ENCODE measurements at places on chromosomes 5 and 9.

DNA sequence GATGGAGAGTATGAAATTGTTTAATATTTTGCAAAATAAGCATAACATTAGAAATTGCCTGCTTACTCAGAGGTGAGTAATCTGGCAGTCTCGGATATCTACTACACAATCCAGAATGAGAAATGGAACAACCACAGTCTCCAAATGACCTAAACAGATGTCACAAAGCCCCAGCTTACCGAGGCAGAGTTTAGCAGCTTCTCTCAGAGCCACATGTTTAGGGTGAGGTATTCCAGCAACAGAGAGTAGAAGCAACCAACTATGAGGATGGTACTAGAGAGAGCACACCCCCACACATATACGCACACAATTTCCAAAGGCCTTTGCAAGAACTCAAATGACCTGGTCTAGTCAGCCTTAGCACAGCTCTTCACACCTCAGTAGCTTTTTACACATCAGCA is 122.7 kb upstream of the LPAR1 start:
- peak; percentile 82 for DNase-seq

GRCh38 chr9:27856054-27856453 is 282.8 kb upstream of the C9orf72 start:
- no peak for DNase-seq

DNA sequence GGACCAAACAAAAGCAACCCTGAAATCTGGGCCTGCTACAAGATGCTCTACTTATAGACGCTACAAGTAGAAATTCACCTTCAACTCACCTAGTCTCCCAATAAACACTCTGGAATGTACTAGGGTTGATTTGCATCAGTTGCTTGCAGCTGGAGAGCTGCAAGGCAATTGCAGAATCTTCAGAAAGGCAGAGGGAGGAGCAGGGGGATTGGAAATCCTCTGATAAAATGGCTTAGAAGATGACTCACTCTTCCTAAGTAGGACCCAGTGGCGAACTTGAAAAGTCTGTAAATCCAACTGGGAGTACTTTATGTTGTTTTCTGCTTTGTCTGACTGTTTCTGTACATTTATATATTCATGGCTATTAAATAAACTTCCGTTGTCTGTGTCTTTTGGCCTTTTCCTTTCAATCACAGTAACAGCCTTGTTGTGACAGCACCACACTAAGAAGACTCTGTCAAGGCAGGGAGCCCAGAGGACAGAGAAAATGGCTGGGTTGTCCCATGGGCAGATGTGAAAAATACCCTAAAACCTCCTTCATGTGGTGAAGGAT is 14.7 kb upstream of the MLLT3 start:
- no peak for DNase-seq

DNA sequence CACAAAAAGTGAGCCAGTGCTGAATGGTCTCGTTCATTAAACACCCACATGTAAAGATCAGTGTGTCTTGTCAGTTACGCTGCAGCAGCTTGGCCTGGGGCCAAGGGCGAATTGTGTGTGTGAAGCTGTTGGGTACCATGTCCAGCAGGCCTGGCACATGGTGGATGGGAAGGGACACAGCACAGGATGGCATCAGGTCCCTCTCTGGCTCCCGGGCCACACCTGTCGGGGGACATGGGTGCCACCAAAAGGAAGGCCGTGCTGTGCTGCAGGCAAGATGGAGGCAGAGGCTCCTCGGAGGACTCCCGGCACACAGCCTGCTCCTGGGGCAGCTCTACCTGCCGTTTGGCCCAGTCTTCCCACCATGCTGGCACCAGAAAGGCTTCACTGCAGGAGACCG is 32.0 kb downstream of the NKD2 start:
- DNase-seq = no peak

DNA sequence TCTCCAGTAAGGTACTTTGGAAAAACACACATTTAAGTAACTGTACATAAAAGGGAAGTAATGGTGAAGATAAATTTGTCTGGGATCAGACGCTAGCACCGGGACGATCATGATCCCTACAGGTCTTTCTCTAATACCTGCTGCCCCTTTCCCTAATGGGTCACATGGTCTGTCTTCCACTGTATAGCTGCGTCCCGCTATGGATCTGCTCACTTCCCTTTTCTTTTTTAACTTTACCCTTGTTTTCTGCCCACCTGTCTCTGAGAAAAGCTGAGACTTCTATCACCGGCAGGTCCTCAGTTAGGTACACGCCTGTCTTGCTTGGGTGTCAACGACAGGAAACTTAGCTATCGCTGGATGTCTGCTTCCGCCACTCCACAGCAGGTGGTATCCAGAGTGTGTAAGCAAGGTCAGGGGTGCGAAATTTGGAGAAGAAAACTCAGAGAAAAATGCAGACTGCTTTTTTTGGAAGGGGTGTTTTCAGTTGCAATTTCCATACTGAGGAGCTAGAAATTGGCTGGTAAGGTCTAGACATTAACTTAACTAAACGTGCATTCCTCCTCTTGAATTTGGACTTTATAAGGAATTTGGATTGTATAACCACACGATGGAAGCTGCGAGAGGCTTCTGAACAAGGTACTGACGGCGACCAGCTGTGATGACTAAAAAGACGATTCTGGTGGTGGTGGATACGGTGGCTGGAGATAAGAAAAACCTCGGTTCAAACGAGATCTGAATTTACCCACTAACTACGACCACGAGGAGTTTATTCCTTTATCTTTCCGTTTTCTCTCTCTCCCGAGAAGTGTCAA is 1.1 kb upstream of the ICE1 start:
- no peak for DNase-seq

DNA sequence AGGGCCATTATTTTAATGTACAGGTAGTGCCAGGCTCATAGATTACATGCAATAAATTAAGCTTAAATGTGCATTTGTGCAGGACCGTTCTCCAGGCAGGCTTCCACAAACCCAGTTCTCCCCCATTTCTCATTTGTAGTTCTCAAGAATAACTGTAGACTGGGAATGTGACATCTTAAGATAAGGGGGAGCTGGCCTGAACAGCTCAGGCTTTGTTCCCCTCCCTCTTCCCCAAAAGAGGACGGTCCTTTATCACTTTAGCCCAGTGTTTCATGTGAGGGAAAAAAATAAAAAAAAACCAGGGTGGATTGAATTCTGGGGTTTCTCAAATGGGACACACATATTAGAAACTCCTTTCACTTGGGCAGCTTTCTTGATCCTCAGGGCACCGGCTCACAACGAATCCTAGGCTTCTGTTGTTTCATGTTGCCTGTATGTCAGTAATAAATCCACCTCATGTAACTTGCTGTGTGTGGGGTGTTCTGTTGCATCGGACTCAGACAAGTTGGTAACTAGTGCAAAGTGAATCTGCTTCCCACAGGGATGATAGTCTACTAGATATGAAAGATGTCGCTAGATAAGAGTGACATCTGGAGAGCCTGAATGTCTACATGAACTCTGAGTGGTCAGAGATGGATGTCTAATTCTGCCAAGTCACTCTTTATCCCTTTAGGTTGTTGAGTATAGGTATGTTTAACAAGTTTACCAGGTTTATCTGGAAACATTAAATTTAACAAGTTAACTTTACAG is 2030.6 kb upstream of the NUDT12 start:
- no peak for DNase-seq

DNA sequence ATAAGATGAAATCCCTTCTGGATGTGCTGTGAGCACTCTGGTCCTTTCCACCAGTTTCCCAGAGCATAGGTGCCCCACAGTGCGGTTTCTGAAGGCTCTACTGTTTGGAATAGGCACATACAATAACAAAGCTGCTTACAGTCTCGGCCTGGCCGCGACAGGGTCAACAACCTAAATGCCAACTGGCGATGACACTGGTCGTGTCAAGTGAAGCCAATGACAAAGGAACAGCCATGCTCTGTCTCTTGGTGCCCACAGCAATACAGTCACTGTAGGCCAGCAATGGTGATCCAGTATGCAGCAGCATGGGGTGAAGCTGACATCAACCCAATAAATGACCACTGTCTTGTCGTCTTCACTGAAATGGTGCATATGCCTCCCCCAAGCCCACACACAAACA is 47.8 kb upstream of the EQTN start:
- no peak for DNase-seq

GRCh38 chr5:9347541-9348295 is 198.2 kb downstream of the SEMA5A start:
- no peak for DNase-seq

DNA sequence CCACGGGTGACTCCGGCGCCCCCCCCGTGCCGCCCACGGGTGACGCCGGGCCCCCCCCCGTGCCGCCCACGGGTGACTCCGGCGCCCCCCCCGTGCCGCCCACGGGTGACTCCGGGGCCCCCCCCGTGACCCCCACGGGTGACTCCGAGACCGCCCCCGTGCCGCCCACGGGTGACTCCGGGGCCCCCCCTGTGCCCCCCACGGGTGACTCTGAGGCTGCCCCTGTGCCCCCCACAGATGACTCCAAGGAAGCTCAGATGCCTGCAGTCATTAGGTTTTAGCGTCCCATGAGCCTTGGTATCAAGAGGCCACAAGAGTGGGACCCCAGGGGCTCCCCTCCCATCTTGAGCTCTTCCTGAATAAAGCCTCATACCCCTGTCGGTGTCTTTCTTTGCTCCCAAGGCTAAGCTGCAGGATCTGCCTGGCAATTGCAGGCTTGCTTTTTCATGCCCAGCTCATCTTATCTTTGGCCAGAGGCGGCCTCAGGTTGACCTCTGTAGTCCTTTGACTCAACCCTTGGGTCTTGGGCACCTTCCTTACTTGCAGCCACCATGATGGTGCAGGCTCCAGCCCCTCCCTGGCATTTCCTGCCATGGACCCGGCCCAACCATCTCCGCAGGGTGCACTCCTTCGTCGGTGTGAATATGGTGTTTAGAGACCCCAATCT is 9.8 kb downstream of the CEL start:
- DNase-seq = no peak

DNA sequence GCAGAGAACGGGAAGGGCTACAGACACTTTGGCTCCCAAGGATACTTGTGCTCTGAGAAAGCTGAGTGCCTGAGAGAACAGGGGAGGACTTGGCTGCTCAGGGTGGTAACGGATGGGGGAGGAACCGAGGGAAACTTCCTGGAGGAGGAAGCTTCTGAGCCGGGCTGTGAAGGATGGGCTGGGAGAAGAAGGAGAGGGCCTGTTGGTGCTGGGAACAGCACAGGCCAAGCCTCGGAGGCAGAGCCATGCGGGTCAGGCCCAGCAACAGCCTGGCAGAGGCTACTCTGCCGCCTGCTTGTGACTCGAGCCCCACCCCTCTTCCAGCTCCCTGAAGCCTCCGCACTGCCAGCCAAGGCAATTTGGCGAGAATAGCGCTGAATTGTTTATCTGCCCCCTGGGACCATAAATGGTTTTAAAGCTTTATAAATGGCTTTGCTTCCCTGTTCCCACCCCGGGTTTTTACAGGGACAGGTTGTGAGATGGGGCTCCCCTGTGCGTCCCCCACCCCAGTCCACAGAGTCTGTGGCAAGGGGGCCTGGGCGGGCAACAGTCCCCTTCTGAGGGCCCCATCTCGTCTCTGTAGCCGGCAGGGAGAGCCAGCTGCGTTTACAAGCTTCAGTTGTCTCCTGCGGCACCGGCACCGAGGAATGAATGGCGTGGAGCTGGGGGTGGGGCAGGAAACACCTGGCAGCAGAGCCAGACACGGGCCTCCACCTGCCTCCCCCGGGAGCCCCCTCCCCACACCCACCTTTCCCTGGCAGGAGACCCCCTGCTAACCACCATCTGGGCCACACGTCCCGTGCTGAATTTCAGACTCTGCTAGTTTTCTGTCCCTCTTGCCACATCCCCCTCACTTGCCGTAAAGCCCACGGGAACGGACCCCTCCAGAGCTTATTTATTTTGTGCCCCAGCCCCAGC is 24.4 kb downstream of the FAM163B start:
- no peak for DNase-seq

- no peak for DNase-seq
Measured at GRCh38 chr5:45098483-45098882, 289.7 kb downstream of the MRPS30 start.

DNA sequence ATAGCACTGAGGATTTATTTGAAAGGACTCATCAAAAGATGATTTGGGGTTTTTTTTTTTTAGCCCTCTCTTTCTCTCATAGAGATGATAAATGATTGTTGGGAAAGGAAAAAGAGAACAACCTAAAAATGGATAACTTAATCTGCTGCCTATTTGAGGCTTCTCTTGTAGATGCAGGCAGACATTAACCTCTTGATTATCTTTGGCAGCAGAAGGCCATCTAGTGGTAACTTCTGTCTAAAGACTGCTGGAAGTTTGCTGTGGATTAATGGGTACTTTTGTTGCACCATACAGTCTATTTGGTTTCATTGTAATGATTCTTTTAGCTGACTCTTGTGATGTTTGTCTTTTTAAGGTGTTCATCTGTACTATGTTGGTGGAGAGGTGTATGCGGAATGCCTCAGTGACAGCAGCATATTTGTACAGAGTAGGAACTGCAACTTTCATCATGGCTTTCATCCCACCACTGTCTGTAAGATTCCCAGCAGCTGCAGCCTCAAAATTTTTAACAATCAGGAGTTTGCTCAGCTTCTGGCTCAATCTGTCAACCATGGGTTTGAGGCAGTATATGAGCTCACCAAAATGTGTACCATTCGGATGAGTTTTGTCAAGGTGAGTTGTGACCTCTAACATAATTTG is 18.8 kb downstream of the SMIM32 start:
- peak; percentile 57 for DNase-seq

DNA sequence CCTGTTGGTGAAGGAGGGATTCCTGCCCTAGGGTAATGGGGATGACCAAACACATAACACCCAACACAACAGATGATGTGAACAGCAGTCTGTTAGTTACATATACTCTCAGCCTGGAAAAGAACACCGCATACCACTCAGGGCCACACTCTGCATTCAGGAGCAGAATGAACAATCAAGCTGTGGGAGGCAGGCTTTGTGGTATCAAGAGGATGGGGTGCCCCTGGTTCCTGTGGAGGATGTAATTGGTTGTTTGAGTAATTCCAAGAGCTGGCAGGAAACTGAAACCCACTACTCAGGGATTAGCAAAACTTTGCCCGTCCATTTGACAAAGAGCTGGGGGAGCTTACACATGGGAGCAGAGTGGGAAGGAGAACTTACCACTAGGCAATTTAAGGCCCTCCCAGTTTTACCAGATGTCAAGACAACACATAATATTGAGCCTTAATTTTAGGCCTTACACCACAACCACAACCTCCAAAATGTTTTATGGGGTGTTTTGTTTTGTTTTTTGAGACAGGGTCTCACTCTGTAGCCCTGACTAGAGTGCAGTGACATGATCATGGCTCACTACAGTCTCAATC is 15.6 kb upstream of the PRKAA1 start:
- DNase-seq = no peak

- peak; percentile 98 for DNase-seq
Measured at GRCh38 chr9:81737871-81738507, 48.6 kb upstream of the TLE1 start.

DNA sequence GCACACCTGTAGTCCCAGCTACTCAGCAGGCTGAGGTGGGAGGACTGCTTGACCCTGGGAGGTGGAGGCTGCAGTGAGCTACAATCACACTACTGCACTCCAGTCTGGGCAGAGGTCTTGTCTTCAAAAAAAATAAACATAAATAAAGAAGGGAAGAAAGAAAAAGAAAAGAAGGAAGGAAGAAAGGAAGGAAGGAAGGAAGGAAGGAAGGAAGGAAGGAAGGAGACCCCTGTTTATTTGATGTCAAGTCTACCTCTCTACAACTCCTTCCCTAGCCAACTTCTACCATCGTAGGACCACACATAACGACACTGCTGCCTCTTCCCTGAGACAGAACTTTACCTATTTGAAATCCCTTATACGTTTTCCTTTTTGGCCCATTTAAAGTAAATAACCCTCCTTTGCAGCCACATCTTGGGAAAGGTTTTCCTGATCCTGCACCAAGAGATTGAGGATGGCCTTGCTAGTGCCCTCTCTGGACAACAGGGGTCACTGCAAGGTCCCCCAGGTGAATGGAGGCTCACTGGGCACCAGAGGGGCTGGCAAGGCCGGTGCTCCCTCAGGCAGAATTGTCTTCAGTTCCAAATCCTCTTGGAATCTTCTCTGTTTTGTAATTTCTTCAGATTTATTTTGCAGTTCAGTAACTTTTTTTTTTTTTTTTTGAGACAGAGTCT is 10.5 kb downstream of the RPS14 start:
- no peak for DNase-seq
